ENCODE measurements at places on chromosomes 3 and 15. TPM values are rescaled to one million over a fixed set of nuclear protein-coding genes. Genes with fewer than 3 reads are reported as not detected.

- no peak for DNase-seq
These were observed 29.8 kb downstream of the OXNAD1 start for GRCh38 chr3:16294844-16295243.

GRCh38 chr3:74592359-74592758 is 22.1 kb downstream of the CNTN3 start:
- no peak for DNase-seq

- DNase-seq, result no peak
These were observed 50.6 kb downstream of the CFAP20DC start for GRCh38 chr3:58999134-58999773.

DNA sequence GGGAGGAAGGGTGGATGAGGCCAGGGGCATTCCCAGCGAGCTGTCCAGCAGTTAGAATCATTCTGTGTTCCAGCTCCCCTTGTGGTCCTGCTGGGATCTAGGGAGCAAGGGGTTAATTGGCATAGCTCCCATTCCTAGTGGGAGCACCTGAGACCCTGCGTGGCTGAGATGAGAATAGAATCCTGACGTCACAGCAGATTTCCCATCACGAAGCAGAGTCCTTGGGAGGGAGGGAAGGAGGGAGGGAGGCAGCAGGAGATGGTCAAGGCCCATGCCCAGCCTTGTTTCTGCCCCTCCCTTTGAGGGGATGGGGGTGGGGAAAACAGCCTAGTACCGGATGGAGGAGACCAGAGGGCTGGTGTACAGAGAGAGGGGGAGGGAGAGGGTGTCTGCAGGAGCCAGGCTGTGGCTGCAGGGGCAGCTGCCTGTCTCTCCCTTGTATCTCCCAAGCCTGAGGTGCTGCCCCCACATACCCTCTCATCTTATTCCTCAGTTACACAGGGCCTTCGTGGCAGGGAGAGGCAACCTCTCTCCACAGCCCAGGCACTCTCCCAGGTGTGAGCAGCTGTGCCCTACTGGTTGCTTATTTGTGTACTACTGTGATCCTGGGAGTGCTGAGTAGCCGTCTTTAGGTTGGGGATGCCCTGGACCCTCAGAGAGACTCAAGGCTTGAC is 5.4 kb downstream of the TYRO3 start:
- DNase-seq, result no peak

The RNF123 gene
- 19.0 TPM for total RNA-seq

- DNase-seq, result no peak
These were observed 27.9 kb upstream of the SFMBT1 start for GRCh38 chr3:53073553-53074365.

The ABCC5 gene
- 15.2 TPM for total RNA-seq

DNA sequence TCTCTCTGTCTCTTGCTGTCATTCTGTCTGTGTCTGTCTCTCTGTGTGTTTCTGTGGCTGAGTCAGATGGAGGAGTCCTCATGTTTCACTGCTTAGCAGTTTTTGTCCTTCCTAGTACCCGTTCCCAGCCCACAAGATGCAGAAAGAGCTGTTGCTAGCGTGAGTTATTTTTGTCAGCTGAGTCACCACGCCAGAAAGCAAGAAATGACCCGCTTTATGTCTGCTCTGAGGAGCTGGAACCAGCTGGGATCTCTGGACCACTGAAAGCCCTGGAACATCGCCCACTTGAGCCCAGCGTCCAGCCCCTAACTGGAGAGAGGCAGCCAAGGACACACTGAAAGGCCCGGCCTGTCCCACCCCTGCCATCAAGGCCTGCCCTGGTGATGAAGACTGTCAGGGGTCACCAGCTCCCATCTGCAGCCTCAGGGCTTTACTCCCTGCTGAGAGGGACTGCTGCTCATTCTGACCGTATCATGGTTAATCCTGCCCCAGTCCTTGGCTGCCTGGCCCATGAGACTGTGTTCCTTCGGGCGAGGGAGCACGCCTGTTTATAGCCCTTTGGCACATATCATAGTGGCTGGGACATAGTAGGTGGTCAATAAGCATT is 101.7 kb upstream of the TPM1 start:
- DNase-seq, result peak; percentile 59

The STAC gene
- 21.7 TPM for total RNA-seq

The FBLN2 gene
- 1.1 TPM for total RNA-seq

DNA sequence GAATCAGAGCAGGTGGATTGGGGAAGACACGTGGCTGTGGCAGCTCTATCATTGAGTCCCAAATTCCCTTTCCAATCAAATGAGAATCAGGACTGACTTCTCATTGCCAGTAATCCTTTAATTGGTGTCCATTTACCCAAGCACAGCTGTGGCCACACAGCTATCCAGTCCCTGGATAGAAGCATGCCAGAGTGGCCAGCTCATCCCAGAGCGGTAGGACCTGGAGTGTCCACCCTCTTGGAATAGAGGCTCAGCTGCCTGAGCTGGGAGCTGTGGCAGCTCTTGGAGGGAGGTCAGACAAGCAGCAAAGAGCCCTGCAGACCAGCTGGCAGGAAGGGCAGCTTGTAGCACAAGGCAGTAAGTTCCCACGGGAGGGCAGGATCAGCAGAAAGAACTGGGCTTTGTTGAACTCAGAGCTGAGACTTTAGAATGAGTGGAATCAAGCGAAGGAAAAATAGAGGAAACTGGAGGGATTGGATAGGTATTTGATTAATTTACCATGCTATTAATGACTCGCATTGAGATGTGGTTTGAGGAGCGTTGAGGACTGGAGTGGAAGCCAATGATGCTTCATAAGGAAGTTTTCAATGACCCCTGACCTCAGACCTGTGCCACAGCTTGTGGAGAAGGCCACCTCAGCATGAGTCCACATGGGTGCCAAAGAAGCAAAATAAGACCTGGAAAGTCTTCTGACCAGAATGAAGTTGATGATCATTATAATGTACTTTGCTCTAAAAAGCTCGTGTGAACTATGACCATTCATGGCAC is 6.9 kb upstream of the ALPK3 start:
- DNase-seq, result no peak

DNA sequence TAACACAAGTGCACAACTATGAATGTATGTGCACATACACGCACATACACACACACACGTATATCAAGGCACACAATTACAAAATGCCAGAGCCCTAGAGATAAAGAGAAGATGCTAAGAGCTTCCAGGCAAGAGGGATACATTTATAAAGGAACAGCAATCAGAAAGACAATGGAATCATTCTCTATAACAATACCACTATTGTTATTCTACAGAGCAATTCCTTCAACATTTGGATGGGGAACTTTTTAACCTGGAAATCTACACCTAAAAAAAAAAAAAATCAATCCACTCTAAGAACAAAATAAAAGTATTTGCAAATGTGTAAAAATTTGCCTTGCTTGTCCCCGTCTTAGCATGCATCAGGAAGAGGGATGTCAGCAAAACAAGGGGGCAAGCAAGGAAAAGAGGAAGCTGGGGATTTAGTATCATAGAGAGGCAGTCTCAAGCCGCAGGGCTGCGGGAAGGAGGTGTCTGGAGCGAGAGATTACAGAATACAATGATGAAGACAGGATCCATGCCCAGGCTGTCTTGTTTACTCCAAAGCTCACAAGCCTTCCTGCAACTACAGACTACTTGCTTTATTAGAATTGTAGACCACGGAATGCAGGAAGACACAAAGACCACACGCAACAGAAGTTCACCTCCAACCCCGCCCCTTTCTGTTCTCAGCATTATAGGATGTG is 220.2 kb downstream of the NTRK3 start:
- DNase-seq, result no peak

DNA sequence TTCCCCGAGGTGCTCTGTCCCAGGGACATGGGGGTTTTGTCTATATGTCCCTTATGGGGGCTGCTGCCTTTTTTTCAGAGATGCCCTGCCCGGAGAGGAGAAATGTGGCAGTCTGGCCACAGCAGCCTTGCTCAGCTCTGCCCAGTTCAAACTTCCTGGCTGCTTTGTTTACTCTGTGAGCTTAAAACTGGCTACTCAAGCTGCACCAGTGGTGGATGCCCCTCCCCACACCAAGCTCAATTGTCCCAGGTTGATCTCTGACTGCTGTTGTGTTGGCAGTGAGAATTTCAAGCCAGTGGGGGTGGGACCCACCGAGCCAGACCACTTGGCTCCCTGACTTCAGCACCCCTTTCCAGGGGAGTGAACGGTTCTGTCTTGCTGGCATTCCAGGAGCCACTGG is 188.9 kb downstream of the STXBP5L start:
- DNase-seq, result no peak

The GOLGA8Q gene
- total RNA-seq, result not detected

The EOMES gene
- total RNA-seq, result not detected

The GATM gene
- total RNA-seq, result 4.7 TPM

GRCh38 chr15:66655511-66655910 is 46.5 kb upstream of the SMAD6 start:
- DNase-seq, result no peak

The CSPG5 gene
- total RNA-seq, result 0.65 TPM

- no peak for DNase-seq
These were observed 219.2 kb downstream of the OPA1 start for GRCh38 chr3:193812078-193812725.

GRCh38 chr3:42265059-42265991 is 660 bp downstream of the CCK start:
- no peak for DNase-seq

The ROBO2 gene
- 0.52 TPM for total RNA-seq

- DNase-seq, result no peak
These were observed 617.4 kb downstream of the SI start for GRCh38 chr3:164460851-164461250.

DNA sequence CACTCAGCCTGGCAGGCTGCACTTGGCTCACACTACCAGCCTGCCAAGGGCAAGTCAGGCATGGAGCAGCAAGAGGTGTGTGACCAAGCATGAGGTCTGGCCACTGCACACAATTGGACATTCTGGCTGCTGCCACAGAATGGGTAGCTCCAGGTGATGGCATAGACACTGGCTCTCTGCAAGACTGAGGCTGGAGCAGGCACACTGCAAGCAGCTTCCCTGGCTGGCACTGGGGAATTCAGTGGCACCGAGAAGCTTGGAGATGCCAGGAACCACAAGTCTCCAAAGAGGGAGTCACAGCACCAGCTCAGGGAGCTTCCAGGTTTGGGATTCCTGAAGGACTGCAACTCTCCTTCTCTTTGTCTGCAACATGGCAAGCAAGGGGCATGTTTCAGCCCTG is 42.0 kb upstream of the KCNH8 start:
- no peak for DNase-seq

The KBTBD13 gene
- total RNA-seq, result not detected

The TTLL13 gene
- total RNA-seq, result not detected

- no peak for DNase-seq
These were observed 540.3 kb upstream of the CCDC54 start for GRCh38 chr3:106836906-106837305.

The SLC30A4 gene
- total RNA-seq, result 2.5 TPM

Data from epithelial cell of proximal tubule (primary cell).